CD4-positive, alpha-beta T cell (primary cell): ENCODE measurements at places on chromosomes 11 and 22. TPM values are rescaled to one million over a fixed set of nuclear protein-coding genes. Genes with fewer than 3 reads are reported as not detected.

The GPHA2 gene
- 0.56 TPM for total RNA-seq

DNA sequence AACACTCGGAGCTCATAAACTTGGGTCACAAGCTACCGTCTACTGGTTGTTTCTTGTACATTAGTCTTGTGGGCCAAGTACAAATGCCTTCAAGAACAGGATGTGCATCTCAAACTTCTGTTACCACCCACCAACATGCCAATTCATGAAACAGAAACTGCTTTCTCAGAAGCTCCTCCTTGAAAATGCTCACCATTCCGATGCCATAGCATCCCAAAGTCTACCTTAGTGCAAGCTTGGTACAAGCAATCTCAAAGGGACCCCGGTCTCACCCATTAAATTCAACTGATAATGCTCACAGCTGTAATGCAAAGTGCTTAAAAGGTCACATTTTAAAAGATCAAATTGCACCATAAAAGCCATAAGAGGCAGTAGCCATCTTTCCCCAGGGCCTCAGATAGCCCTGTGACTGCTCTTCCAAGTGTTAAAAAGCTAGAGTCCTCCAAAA is 31.8 kb upstream of the CCDC34 start:
- DNase-seq = no peak

DNA sequence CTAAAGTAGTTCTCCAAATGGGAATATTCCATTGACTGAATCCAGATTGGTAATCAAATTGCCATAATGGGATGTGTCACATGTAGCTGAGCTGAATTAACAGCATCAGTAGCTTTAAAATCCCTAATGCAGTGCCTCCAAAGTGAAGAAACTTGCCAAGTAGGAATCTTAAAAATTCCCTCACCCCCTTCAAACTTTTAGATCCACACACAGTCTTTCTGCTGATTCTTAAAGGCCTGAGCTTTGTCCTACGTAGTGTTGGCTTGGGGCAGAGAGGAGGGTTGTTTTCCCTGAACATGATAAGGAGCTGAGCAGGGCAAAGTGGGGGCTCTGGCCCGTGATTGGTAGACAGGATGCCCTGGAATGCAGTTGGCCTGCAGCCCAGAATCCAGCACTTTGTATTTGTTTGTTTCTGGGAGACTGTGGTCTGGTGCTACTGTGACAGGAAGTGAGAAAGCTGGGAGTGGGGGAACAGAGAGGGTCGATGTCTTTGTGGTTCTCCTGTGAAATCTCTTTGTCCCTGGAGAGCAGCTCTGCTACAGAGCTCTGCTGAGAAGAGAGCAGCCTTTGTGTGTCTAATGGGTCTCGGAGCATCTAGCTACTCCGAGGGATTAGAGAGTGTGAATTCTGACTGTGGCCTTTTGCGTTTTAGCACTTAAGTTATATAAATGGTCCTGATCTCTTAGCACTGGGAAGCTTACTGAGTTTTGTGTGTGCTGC is 16.9 kb downstream of the CTNND1 start:
- no peak for DNase-seq

GRCh38 chr22:29323641-29324040 is 8.1 kb upstream of the RASL10A start:
- DNase-seq = no peak

- DNase-seq = no peak
These were observed 3.8 kb upstream of the CTSD start for GRCh38 chr11:1767399-1768140.

GRCh38 chr22:31244046-31244942 is 32.2 kb downstream of the LIMK2 start:
- DNase-seq = no peak
